CD4-positive, alpha-beta T cell (primary cell): ENCODE measurements at places on chromosomes 5 and 9.
A peak's percentile ranks its signal among the peaks of the same experiment; 100 is the strongest.

- peaks cover 6% of the 10 kb centered on the region for H3K36me3 ChIP-seq
- H3K27me3 ChIP-seq: no peaks in the 10 kb centered on the region
- H3K27ac ChIP-seq: no peak overlapping the region
- H3K4me3 ChIP-seq: no peak overlapping the region
These were observed 5.5 kb downstream of the C9orf85 start for GRCh38 chr9:71916834-71917534.

- H3K27ac ChIP-seq: no peak overlapping the region
- H3K27me3 ChIP-seq: no peaks in the 10 kb centered on the region
- no peak overlapping the region for H3K4me3 ChIP-seq
- H3K4me1 ChIP-seq: peaks cover 32% of the 10 kb centered on the region
- H3K36me3 ChIP-seq: no peaks in the 10 kb centered on the region
These were observed 60.1 kb upstream of the ITGA1 start for GRCh38 chr5:52727576-52727975.

GRCh38 chr5:132010645-132010988 is 841 bp downstream of the ACSL6 start:
- H3K4me3 ChIP-seq: peak overlapping the region; percentile 61
- no peak overlapping the region for H3K27ac ChIP-seq
- peaks cover 11% of the 10 kb centered on the region for H3K27me3 ChIP-seq
- no peaks in the 10 kb centered on the region for H3K36me3 ChIP-seq
- peaks cover 46% of the 10 kb centered on the region for H3K4me1 ChIP-seq
- DNase-seq: no peak

GRCh38 chr5:89998519-89999305 is 410.8 kb downstream of the CETN3 start:
- no peak for DNase-seq
- no peak overlapping the region for H3K4me3 ChIP-seq
- no peaks in the 10 kb centered on the region for H3K27me3 ChIP-seq

DNA sequence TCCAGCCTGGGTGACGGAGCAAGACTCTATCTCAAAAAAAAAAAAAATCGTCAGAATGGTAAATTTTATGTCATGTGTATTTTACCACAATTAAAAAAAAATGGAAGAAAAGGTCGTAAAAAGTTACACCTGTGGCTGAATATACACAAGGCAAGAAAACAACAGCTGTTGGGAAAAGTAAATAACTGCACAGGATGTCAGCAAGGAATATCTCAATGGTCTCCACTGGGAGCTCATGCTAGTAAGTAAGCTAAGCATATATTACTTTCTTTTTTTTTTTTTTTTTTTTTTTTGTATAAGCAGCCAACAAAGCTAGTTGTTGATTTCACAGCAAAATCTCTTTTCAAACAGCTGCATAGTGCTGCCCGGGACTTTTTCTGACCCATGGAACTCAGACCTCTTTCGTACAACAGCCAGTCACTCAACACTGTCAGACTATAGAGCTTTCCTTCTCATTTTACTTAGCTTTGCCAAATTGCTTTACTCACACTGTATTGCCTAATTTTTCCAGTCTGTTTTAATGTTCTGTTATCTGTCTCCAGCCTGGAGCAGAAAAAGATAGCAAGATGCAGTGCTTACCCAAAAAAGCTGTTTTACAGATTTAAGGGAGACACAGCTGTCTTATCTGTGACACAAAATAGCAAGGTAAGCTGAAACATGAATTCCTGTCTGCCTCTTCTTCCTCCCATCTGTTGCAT is 175.9 kb downstream of the ENC1 start:
- no peaks in the 10 kb centered on the region for H3K27me3 ChIP-seq
- DNase-seq: no peak
- H3K4me3 ChIP-seq: no peak overlapping the region
- H3K27ac ChIP-seq: no peak overlapping the region
- no peaks in the 10 kb centered on the region for H3K36me3 ChIP-seq

DNA sequence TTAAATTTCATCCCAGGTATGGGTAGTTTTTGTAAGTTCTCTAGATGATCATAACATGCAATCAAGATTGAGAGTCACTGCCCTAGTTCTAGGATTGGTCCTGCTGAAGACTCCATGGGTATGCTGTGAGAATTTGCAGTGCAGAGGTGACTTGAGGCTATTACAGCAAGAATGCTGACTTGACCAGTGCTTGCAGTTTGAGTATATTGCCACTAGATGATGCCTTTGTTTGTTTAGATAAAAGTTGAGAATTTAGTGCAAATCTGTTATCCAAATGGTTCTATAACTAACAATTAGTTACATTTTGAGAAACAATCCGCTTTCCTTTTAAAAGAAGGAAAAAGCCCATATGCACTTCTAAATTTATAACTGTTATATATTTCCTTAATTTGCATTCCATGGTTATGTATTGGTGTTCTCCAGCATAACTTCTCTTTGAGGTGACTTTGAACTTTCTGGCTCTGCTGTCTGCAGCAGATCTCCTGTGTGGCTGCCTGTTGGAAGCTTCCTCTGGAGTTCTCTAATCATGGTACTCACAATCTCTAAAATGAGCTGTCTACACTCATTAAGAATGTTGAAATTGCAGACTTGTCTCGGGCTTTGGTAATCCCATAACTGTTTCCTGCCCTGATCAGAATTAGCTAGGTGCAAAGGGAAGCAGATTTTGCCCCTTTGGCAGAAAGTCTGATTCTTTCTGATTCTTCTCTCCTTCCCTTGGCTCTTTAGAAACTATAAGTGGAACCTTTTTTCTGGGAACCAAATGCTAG is 24.9 kb downstream of the MELK start:
- H3K27me3 ChIP-seq: no peaks in the 10 kb centered on the region
- H3K4me1 ChIP-seq: no peaks in the 10 kb centered on the region
- H3K27ac ChIP-seq: no peak overlapping the region
- H3K4me3 ChIP-seq: no peak overlapping the region
- DNase-seq: no peak

- no peaks in the 10 kb centered on the region for H3K4me1 ChIP-seq
- H3K4me3 ChIP-seq: no peak overlapping the region
- H3K36me3 ChIP-seq: no peaks in the 10 kb centered on the region
- no peaks in the 10 kb centered on the region for H3K27me3 ChIP-seq
- DNase-seq: no peak
- H3K27ac ChIP-seq: no peak overlapping the region
These were observed 28.7 kb upstream of the PDE4D start for GRCh38 chr5:59922220-59922619.
